ENCODE measurements at places on chromosomes 2 and 18.
A peak's percentile ranks its signal among the peaks of the same experiment; 100 is the strongest.

DNA sequence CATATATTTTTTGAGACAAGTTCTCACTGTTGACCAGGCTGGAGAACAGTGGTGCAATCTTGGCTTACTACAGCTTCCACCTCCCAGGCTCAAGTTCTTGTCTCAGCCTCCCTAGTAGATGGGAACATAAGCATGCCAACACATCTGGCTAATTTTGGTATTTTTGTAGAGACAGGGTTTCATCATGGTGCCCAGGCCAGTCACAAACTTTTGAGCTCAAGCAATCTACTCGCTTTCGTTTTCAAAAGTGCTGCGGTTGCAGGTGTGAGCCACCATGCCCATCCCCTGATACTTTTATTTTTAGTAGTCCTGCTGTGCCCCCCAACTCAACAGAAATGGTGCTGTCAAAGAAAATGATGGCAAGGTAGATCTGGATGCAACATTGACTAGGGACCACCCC is 1127.3 kb downstream of the SUCLG1 start:
- no peak for DNase-seq

DNA sequence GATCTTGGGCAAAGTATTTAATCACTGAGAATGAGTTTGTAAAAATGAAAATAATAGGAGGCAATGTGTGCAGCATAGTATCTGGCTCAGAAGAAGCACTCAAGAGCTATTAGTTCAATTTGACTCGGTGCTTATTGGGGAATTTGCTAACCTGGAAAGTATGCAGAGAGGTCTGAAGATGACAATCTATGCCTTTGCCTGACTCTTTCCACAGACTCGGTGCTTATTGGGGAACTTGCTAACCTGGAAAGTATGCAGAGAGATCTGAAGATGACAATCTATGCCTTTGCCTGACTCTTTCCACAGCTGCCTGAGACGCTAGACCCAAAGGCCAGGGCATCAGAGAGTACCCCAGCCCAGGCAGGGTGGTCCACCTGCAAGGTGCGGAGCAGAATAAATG is 12.2 kb upstream of the SH3BP4 start:
- DNase-seq: no peak

GRCh38 chr2:200373973-200374416 is 67.5 kb downstream of the SPATS2L start:
- DNase-seq: peak; percentile 5

DNA sequence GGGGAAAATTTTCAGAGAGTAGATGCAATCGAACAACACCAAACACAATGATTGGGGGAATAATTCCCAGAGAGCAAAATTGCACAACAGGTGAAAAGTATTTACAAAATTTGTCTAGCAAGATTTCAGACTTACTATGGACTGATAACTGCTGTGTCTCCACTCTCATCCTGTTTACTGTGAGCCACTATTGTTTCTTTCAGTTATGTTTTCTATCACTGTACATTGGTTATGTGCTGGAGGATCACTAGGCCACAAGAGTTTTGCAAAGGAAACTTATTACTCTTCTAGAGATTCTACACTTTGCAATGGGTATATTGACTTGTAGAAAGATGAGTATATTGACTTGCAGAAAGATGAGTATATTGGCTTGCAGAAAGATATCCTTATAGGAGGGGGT is 934.1 kb upstream of the CRIM1 start:
- DNase-seq: no peak

DNA sequence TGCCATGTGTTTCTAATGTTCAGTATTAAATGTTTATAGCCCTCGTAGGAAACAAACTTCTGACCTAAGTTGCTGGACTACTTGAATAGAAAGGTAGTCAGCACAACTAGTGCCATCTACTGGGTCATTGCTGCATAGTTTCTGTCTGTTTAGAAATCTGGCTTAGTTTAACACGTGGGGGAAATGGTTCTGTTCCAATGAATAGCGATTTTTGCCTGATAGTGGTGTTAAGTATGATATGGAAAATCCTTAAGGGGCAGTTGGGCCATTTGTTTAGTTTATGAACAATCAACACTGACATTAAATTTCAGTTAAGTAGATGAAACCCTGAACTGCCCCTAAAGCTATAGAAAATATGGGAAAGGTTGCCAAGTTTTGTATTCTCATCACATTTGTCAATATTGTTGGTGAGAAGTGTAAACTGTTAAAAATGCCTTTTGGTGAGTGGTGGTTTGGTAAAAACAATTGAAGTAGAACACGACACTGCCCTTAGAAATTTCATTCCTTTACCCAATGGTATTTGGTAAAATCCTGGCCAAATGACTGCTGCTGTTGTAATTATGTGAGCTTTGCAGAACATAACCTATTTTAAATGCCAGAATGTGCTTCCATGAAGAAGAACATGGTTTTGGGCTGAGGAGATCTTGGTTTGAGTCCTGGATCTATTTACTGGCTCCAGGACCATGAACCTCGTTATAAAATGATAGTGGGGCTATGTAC is 13.2 kb downstream of the NABP1 start:
- no peak for DNase-seq

DNA sequence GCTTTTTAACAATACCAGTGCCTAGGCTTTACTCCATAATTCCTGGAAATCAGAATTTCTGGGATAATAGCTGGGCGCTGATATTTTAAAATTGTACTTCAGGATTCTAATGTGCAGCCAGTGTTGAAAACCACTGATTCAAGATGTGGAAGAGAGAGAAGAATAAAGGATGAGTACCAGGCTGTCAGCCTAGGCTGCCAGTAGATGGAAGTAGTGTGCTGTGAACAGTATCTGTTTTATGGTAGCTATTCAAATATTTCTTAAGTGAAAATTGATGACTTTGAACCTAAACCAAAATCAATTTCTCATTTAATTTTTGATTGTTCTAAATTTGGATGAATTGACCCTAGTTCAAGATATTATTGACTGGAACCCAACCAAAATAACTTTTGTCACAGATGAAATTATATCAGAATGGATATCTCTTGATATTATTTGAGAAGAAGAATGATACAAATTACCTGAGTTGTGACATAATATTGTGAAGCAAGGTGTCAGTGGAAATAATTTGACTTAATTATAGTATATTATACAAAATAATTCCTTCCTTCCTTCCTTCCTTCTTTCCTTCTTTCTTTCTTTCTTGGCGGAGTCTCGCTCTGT is 88.0 kb downstream of the COMMD1 start:
- DNase-seq: no peak

DNA sequence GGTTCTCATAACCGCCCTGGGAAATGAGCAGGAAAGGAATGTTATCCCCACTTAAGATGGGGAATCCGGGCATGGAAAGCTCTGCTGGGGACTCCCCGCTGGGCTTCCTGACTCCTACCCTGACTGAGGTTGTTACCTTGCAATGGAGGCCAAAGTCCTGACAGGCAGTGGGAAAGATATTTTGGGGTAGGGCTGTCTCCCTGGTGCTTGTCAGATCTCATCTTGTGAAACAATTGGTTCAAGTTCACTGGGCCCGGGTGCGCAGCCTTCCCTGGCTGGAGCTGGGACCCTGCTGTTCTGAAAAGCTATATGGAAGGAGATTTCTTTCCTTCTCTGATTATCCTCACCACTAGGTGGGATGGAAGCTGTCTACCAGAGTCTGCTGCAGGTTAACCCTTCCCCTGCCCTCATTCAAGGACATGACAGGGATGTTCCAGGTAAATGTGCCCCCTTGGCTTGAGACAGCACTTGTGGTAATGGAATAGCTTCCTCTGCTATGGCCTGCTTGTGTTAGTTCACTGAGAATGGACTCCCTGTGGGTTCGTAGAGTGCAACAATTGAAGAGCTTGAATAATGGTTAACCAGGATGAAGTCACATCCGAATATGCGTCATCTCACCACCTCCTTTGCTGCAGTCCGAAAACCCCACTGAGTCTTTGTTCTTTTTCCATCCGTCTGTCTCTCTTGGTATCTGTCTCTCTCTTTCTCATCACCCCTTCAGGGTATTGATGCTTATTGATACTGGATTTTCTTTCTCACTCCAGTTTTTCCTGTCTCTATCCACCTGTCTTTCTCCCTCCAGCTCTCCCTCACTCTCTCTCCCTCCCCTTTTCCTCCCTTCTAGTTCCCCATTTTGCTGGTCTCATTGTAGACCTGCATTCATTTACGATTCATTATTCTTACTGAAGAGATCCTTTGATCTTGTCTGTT is 67.8 kb upstream of the EPAS1 start:
- DNase-seq: no peak

DNA sequence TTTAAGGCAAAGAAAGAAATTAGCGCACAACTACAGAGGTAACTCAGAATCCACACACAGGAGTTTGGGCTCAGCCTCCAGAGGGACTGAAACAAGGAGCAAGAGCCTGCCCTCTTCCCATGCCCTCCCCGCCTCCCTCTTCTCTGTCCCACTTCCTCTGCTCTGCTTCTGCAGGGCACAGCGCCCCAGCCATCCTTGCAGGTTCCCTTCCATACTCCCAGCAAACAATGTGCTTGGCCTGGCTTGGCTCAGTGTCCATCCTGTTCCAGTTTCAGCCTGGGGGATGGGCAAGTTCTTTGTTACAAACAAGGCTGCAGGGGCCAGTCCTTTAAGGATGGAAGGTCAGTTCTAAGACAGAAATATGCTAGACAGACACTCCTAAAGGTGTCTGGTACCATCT is 133.5 kb downstream of the CDH20 start:
- no peak for DNase-seq

DNA sequence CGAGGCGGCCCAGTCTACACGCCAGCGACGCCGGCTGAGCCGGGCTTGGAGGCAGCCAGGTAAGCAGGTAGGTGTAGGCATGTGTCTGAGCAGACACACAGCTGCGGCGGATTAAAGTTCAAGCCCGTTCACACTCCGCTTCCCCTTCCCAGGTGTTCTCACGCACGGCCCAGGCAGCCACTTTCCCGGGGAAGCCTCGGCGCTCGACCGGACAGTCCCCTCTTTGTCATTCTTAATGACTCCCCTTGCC is 367 bp downstream of the TGFA start:
- DNase-seq: no peak

GRCh38 chr2:149783284-149783683 is 195.7 kb upstream of the MMADHC start:
- DNase-seq: no peak

- no peak for DNase-seq
Observed at GRCh38 chr2:208820014-208820688, 413.6 kb downstream of the PTH2R start.

- no peak for DNase-seq
Observed at GRCh38 chr2:10278029-10278762, 24.5 kb upstream of the HPCAL1 start.

- DNase-seq: no peak
Observed at GRCh38 chr2:42957109-42957860, 164.9 kb upstream of the HAAO start.

- DNase-seq: no peak
Observed at GRCh38 chr2:74498500-74499266, 720 bp downstream of the LBX2 start.

- DNase-seq: no peak
Observed at GRCh38 chr2:88836351-88836750, 144.9 kb downstream of the RPIA start.

DNA sequence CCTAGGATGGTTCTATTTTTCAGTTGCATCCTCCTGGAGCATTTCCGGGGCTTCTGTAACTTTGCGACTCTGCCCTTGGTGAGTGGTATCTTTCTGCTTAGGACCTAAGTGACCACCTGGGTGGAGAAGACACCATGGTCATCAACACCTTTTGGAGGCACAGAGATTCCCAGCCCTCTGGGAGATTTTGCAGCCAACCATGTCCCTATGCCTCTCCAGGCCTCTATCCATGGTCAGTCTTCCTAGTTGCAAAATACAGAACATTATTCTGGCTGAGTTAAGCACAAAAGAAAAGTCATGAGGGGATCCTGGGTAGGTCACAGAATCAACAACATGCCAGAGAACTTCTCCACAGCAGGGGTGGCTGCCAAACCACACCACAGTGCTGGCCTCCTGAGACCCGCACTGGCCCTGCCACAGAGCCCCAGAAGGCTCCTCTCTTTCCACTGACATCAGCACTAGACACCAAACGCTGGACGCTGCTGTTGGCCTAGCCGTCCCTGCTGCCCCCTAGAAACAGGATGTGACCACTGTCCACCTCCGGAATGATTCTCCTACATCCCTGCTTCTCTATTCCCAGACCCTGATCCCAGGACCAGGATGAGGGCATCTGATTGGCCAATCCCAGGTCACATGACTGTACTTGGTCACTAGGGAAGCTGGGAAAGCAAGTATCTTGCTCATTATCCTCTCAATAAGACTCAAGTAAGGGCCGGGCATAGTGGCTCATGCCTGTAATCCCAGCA is 47.7 kb downstream of the SMAD7 start:
- DNase-seq: no peak

DNA sequence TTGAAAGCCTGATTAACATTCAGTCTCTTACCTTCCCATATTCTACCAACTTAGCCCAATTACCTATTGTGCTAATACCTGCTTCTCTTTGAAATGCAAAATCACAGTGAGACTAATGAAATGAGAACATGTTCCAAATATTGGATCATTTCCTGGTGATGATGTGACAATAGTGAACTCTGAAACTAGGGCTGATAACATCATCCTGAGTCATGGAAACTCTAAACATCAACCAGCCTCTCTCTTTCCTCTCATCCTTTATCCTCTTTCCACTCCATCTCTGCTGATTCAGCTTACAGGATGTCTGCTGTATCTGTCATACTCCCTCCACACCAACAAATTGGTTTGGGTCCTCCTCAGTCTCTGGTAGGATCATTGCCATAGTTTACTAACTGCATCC is 98.8 kb upstream of the NCKAP5 start:
- no peak for DNase-seq

GRCh38 chr2:229650059-229650458 is 64.3 kb downstream of the DNER start:
- DNase-seq: no peak

DNA sequence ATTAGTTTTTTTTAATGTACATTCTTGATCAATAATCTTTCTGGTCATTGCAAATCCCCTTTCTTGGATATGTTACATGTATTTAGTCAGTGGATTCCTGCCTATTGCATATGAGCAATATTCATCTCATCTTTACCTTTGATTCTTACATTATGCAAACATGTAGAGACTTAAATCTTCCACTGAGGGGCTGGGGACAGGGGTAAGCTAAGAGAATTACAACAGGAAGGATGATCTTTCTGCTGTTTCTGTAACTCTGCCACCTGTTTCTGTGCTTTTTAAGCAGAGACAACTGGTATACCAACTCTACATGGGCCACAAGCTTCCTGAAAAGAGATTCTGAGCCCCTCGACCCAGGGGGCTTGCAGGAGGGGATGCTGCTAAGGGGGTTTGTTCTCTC is 68.6 kb downstream of the RND3 start:
- no peak for DNase-seq

DNA sequence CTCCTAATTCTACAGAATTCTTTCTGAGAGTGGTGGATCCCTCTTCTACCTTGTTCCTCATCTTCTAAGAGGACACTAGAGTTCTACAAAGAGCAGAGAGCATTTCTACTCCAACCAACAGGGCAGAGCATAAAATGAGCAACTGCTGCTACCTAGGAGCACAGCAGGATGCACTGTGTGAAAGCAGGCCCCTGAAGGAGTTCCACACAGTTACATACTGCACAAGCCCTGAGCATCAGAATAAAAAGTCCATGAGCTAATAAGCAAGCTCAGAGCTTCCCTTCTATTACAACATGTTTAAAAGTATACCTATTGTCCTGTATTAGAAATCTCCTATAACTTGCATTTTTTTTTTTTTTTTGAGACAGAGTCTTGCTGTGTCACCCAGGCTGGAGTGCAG is 8.4 kb downstream of the FHL2 start:
- no peak for DNase-seq

GRCh38 chr18:29501952-29502351 is 1325.0 kb upstream of the CDH2 start:
- no peak for DNase-seq

All from T-helper 9 cell (primary cell).